T-helper 1 cell treated with Interleukin-12 subunit alpha and Interleukin-12 subunit beta and Interleukin-4 antibody, amounts not matched to agents 30 ng/mL and 1 ng/mL, for 36 hours (primary cell): ENCODE measurements at places on chromosomes 3 and 15. TPM values are rescaled to one million over a fixed set of nuclear protein-coding genes. Genes with fewer than 3 reads are reported as not detected.

Gene ZPLD1
- not detected in 2 replicates for total RNA-seq

Gene PAK6
- total RNA-seq = 0.22 and 0.37 TPM in 2 replicates

Gene HTR3C
- total RNA-seq = not detected in 2 replicates

Gene CPLX3
- 0.91 and 1.4 TPM in 2 replicates for total RNA-seq

Gene SEMA3F
- total RNA-seq = 0.22 TPM in 1 of 2 replicates, not detected in the other

Gene RBP2
- total RNA-seq = not detected in 2 replicates

Gene DIS3L
- 36.6 and 39.0 TPM in 2 replicates for total RNA-seq
